ENCODE measurements at places on chromosomes 2 and 18.

DNA sequence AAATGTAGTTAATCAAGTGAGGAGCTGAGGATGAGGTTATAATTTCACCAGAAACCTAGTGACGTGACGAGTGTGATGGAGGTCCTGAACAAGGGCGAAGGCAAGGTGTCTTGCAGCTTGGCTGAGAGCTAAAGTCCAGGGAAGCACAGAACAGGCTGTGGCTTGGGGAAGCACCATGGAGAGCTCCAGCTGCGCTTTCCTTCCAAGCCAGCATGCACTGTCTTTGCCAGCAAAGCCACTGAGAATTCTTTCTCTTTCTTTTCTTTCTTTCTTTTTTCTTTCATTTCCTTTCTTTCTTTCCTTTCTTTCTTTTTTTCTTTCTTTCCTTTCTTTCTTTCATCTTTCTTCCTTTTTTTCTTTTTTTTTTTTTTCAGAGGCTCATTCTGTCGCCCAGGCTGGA is 239.3 kb downstream of the FBXO15 start:
- no peak for DNase-seq

DNA sequence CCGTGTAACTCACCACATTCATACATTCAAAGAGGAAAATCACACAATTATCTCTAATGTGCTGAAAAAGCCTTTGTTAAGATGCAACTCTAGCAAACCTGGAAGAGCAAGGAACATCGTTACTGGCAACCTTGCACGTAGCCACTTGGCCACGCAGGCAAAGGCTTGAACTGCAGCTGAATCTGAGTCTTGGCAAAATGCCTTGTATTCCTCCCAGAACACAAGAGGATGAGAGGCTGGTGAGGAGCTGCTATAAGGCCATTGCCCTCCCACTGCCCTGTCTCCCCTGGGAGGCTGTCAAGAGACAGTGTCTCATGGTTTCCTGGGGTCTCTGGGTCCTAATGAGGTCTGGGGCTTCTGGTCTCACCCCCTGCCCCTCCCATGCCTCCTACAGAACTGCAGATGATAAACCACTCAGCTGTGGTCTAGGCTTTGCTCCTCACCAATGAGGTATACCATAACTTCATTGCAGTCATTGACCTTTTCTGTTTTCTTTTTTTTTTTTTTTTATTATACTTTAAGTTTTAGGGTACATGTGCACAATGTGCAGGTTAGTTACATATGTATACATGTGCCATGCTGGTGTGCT is 141.4 kb downstream of the SPP2 start:
- DNase-seq = no peak

DNA sequence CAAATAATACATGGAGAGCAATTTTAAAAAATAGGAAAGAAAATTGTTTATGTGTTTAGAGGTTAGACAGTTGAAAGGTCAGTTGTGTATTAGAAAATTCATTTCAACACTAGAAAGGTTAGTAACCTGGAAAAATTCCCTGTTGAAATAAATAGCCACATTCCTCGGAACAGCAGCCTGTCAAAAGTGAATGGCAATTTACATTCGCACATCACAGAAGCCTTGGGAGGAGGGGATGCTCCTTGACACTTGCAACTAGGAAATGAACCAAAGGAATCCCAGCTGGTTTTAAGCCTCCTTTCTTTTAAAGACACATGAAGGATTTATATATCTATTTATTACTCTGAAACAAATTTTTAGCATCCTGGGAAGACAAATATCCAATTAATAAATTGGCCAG is 653.5 kb upstream of the LRRTM4 start:
- DNase-seq = no peak

DNA sequence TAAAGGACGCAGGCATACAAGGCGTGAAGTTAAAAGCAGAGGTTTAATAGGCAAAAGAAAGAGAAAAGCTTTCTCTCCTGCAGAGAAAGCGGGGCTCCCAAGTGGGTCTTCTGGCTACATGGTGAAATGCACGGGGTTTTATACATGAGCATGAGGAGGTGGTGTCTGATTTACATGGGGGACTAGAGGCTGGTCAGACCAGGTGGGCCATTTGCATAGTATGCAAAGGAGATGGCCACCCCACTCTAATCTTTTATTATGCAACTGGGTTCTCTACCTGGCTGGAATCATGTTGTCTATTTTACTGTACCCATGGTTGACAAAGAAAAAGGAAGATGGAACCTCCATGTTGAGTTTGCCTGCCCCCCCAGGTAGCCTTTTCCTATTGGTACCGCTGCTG is 356.2 kb downstream of the KCNJ3 start:
- no peak for DNase-seq

- no peak for DNase-seq
Measured at GRCh38 chr2:112006076-112006410, 49.0 kb upstream of the TMEM87B start.

- no peak for DNase-seq
Measured at GRCh38 chr18:10912790-10913545, 236.4 kb downstream of the PIEZO2 start.
